ENCODE measurements at places on chromosomes 1 and 21. TPM values are rescaled to one million over a fixed set of nuclear protein-coding genes. Genes with fewer than 3 reads are reported as not detected.

TCHH gene
- not detected for total RNA-seq

FCGR3A gene
- not detected for total RNA-seq

UMODL1 gene
- total RNA-seq: not detected

LPAR3 gene
- not detected for total RNA-seq

C1orf53 gene
- 12.6 TPM for total RNA-seq

OLFML3 gene
- 239 TPM for total RNA-seq

INAVA gene
- 0.24 TPM for total RNA-seq

DNAJC8 gene
- total RNA-seq: 67.7 TPM

VSIG8 gene
- total RNA-seq: not detected

NPHS2 gene
- total RNA-seq: not detected

UTS2 gene
- total RNA-seq: not detected

KCNE2 gene
- 0.47 TPM for total RNA-seq

LAX1 gene
- total RNA-seq: not detected

OR2AK2 gene
- total RNA-seq: not detected

CCDC30 gene
- total RNA-seq: 0.11 TPM

TSPEAR gene
- total RNA-seq: not detected

UQCRHL gene
- 1.5 TPM for total RNA-seq

CNTN2 gene
- total RNA-seq: not detected

FNDC5 gene
- total RNA-seq: 577 TPM

KCNJ6 gene
- total RNA-seq: 18.3 TPM

OR2T2 gene
- not detected for total RNA-seq

ARTN gene
- total RNA-seq: 6.9 TPM

FCRL3 gene
- not detected for total RNA-seq

FCRL1 gene
- total RNA-seq: not detected

TMEM125 gene
- not detected for total RNA-seq

CCSAP gene
- 7.4 TPM for total RNA-seq

RGS16 gene
- total RNA-seq: 12.1 TPM

IARS2 gene
- 90.6 TPM for total RNA-seq

TSPAN1 gene
- 2.5 TPM for total RNA-seq

ZNF593OS gene
- not detected for total RNA-seq

FCRL6 gene
- not detected for total RNA-seq

SYDE2 gene
- 7.6 TPM for total RNA-seq

DNM3 gene
- total RNA-seq: 0.62 TPM

DIRAS3 gene
- total RNA-seq: 6.3 TPM
